ENCODE measurements at places on chromosomes 11 and 22. TPM values are rescaled to one million over a fixed set of nuclear protein-coding genes. Genes with fewer than 3 reads are reported as not detected.
A peak's percentile ranks its signal among the peaks of the same experiment; 100 is the strongest.

DNA sequence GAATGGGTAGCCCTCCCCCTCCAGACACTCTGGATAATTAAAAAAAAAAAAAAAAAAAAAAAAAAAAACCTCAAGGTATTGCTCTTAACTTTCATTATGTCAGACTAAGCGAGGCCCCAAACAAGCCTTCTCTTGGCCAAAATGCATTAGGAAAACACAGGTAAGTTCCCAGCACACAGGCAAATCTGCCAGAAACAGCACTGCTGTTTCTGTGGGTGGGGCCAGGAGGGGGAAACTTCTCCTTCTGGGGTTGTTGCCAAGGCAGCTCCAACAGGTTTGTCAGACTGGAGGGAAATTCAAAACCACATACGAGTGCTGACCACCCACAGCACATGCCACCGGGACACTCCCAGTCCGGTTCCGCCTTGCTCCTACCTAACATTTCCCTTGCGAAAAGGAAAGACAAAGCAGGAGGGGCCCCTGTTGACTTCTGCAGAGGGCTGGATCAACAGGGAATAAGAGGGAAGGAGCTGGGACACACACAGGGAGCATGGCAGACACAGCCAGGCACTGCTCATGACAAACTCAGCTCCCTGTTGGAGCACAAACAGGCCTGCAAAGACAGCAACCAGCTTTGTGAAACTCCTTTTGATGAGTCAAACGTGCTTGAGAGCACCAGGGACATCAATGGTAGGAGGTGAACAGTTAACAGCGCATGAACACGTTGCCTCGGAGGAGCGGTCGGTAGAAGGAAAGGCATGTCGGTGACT, 55.0 kb downstream of the MYH9 start:
- H3K27ac ChIP-seq, result peak overlapping the region; percentile 97
- H3K27me3 ChIP-seq, result no peaks in the 10 kb centered on the region
- H3K36me3 ChIP-seq, result peaks cover 10% of the 10 kb centered on the region
- H3K4me1 ChIP-seq, result peaks cover 100% of the 10 kb centered on the region

Gene SLC6A5
- total RNA-seq, result not detected

- H3K27me3 ChIP-seq, result no peaks in the 10 kb centered on the region
- H3K4me1 ChIP-seq, result peaks cover 8% of the 10 kb centered on the region
- H3K4me3 ChIP-seq, result no peak overlapping the region
- no peaks in the 10 kb centered on the region for H3K36me3 ChIP-seq
- DNase-seq, result no peak
Measured at GRCh38 chr11:372809-373715, 3.8 kb downstream of the B4GALNT4 start.

- no peaks in the 10 kb centered on the region for H3K36me3 ChIP-seq
- peak overlapping the region; percentile 88 for H3K27ac ChIP-seq
- H3K4me3 ChIP-seq, result peak overlapping the region; percentile 76
Measured at GRCh38 chr22:40043081-40043480, 48.3 kb downstream of the FAM83F start.

GRCh38 chr11:5071799-5072198, 2.4 kb downstream of the OR52E1 start:
- H3K4me3 ChIP-seq, result no peak overlapping the region
- DNase-seq, result no peak
- H3K36me3 ChIP-seq, result no peaks in the 10 kb centered on the region

DNA sequence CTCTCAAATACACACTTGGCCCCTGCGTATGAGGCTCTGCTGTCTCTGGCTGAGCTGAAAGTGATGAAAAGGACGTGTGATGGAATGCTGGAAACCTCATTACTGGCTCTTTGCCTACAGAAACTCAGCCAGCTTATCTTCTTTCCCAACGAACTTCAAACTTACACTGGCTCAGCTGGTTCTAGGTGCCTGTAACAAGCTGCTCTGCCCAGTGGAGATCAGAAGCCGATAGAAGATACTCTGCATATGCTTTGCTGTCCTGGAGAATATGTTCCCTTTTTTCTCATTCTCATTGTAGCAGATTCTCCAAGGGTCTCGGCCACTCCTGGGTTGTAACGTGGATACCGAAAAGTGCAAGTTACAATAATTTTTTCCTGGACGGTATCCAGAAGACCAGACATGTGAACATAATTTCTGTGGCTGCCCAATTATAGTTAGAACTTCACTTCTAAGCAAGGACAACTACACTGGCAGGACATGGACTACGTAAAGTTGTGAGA, 405.3 kb upstream of the CCDC90B start:
- H3K27ac ChIP-seq, result no peak overlapping the region
- H3K4me1 ChIP-seq, result peaks cover 27% of the 10 kb centered on the region
- H3K4me3 ChIP-seq, result no peak overlapping the region
- no peaks in the 10 kb centered on the region for H3K36me3 ChIP-seq
- no peaks in the 10 kb centered on the region for H3K27me3 ChIP-seq

Gene XRRA1
- 9.6 TPM for total RNA-seq

Gene MS4A12
- total RNA-seq, result not detected

Gene RNF169
- total RNA-seq, result 20.9 TPM

- H3K4me1 ChIP-seq, result peaks cover 22% of the 10 kb centered on the region
- no peak for DNase-seq
- H3K27me3 ChIP-seq, result no peaks in the 10 kb centered on the region
- no peak overlapping the region for H3K27ac ChIP-seq
Measured at GRCh38 chr22:17366830-17367229, 2.4 kb upstream of the CECR2 start.

DNA sequence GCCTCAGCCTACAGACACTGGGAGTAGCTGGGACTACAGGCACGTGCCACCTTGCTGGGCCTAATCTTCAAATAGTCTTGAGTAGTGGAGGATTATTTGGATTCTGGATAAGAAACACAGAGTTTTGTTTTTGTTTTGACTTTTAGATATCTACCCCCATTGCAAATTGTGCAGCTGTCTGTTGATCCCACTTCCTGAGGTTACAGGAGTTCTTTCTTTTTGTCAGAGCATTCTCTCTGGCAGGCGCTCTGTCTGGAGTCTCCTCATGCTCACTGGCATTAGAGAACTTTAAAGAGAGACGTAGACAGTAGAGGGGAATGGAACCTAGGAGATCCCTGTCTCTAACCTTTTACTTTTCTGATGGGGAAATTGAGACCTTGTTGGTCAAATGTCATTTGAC, 7.8 kb upstream of the ADAMTS8 start:
- no peak overlapping the region for H3K4me3 ChIP-seq
- no peaks in the 10 kb centered on the region for H3K27me3 ChIP-seq
- H3K27ac ChIP-seq, result no peak overlapping the region
- peaks cover 8% of the 10 kb centered on the region for H3K4me1 ChIP-seq
- no peak for DNase-seq

Gene SYT13
- total RNA-seq, result 1.2 TPM

GRCh38 chr11:119679346-119679745, 49.7 kb downstream of the NECTIN1 start:
- DNase-seq, result no peak
- H3K27me3 ChIP-seq, result no peaks in the 10 kb centered on the region
- H3K4me3 ChIP-seq, result no peak overlapping the region
- H3K36me3 ChIP-seq, result peaks cover 22% of the 10 kb centered on the region
- H3K4me1 ChIP-seq, result peaks cover 39% of the 10 kb centered on the region

DNA sequence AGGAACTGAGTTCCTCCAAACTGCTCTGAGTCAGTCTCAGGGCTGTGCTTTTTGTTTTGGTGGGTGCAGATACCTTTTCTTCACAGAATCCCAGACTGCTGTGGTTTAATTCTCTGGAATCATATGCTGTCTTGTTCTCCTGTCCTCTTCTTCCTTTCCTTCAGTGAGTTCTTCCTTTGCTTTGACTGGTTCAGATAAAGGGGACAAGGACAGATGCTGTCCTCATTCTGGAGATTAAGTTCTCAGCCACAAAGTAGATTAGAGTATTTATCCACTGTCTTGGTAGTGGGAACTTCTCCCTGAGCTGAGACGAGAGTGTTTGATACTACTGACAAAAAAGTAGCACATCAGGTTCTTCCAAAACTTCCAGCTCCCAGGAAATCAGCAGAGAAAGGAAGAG, 13.3 kb downstream of the ZDHHC5 start:
- DNase-seq, result no peak
- no peak overlapping the region for H3K4me3 ChIP-seq
- no peaks in the 10 kb centered on the region for H3K27me3 ChIP-seq
- H3K4me1 ChIP-seq, result peaks cover 53% of the 10 kb centered on the region
- H3K27ac ChIP-seq, result peak overlapping the region; percentile 1

DNA sequence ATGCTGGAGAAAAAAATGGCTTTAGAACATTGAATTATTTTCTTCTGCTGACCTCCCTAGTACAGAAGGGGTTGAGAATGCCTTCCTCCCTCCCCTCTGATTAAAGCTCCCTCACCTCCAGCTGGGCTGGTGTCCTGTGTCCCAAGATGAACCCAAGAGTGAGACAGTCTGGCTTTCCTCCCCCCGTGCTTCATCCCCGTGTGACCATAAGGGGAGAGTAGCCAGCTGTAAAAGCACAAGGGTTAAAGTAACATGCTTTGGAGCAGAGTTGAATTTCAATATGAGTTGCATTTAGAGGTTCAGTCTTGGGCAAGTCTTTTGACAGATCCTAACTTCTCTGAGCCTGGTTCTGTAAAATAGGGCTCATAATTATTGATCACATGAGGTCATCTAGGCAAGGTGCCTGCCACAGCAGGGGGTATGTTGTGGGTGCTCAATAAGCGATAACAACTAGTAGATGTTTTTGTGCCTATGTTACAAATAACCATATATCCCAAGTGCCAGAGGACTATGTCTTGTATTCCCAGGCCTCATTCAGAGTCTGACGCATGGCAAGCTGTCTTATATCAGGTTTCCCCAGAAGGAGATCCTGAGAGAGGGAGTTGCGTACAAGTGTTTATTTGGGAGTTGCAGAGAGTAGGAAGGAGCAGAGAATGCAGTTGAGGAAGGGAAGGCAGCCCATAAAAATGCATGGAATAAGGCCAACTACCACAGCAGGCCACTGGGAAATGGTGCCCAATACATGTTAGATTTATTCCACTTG, 4.1 kb downstream of the PRG2 start:
- DNase-seq, result no peak
- no peak overlapping the region for H3K4me3 ChIP-seq
- H3K36me3 ChIP-seq, result no peaks in the 10 kb centered on the region
- H3K4me1 ChIP-seq, result no peaks in the 10 kb centered on the region
- H3K27ac ChIP-seq, result no peak overlapping the region

GRCh38 chr11:86938900-86939880, 16.0 kb downstream of the FZD4 start:
- peaks cover 54% of the 10 kb centered on the region for H3K4me1 ChIP-seq
- no peaks in the 10 kb centered on the region for H3K36me3 ChIP-seq
- no peak overlapping the region for H3K4me3 ChIP-seq
- no peaks in the 10 kb centered on the region for H3K27me3 ChIP-seq
- DNase-seq, result no peak

DNA sequence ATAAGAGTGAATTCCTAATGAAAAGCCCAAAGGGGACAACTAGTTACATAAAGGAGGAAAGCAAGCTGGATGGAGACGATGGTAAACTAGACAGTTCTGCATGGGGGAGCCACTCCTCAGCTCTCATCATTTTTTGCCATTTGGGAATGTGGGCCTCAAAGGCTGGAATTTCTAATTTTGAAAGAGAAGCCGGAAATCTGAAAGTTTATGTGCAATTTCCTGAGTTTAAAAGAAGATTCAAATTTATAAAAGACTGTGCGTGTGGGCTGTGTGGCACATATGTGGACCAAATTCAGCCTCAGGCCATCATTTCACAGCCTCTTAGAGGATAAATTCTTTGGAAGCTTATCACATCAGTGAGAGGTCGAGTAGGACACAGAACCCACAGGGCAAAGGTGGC, 18.3 kb upstream of the CRY2 start:
- H3K27ac ChIP-seq, result no peak overlapping the region
- no peak for DNase-seq
- no peaks in the 10 kb centered on the region for H3K36me3 ChIP-seq
- H3K4me1 ChIP-seq, result no peaks in the 10 kb centered on the region

DNA sequence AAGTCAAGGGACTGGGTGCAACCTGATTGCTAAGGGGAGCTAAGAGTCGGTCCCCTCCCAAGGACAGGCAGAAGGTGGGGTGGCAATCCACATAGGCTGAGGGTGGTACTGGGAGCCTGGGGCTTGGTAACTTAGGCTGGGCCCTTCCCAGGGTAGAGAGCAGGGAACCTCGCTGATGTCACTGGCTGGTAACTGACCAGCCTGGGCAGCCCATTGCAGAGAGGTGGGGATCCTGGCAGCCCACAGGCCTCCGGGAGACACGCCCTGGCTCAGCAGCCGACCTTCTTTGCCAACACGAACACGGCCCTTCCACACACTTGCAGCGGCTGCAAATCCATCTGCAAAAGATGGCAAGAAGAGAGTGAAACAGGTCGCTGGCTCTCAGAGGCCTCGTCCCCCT, 25.4 kb downstream of the A4GALT start:
- H3K27ac ChIP-seq, result peak overlapping the region; percentile 63
- H3K36me3 ChIP-seq, result no peaks in the 10 kb centered on the region
- H3K27me3 ChIP-seq, result no peaks in the 10 kb centered on the region
- H3K4me3 ChIP-seq, result no peak overlapping the region
- no peak for DNase-seq

DNA sequence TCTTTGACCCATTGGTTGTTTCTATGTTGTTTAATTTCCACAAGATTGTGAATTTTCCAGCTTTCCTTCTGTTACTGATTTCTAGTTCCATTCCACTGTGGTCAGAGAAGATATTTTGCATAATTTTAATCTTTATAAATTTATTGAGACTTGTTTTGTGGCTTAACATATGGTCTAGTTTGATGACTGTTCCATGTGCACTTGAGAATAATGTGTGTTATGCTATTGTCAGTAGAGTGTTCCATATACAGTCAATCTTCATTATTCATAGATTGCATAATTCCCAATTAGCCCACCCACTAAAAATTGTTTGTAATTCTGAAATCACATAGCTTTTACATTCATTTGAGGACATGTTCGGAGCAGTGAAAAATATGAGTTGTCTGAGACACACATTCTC, 346.1 kb upstream of the DDI1 start:
- no peaks in the 10 kb centered on the region for H3K4me1 ChIP-seq
- no peaks in the 10 kb centered on the region for H3K36me3 ChIP-seq
- H3K4me3 ChIP-seq, result no peak overlapping the region
- no peaks in the 10 kb centered on the region for H3K27me3 ChIP-seq

Gene IL18
- total RNA-seq, result 48.6 TPM

- peak overlapping the region; percentile 84 for H3K27ac ChIP-seq
- no peak overlapping the region for H3K4me3 ChIP-seq
- no peaks in the 10 kb centered on the region for H3K27me3 ChIP-seq
- H3K36me3 ChIP-seq, result no peaks in the 10 kb centered on the region
Measured at GRCh38 chr11:120182372-120182771, 28.5 kb upstream of the OAF start.

Gene HORMAD2
- not detected for total RNA-seq

- peak overlapping the region; percentile 46 for H3K27ac ChIP-seq
- no peaks in the 10 kb centered on the region for H3K36me3 ChIP-seq
- H3K27me3 ChIP-seq, result no peaks in the 10 kb centered on the region
- DNase-seq, result no peak
- H3K4me1 ChIP-seq, result peaks cover 72% of the 10 kb centered on the region
Measured at GRCh38 chr22:36151006-36151595, 9.5 kb downstream of the APOL3 start.

Gene SLC7A4
- 0.98 TPM for total RNA-seq

- no peak for DNase-seq
Measured at GRCh38 chr11:24289301-24289700, 207.6 kb upstream of the LUZP2 start.

GRCh38 chr22:19918332-19919106, 23.1 kb upstream of the COMT start:
- no peaks in the 10 kb centered on the region for H3K4me1 ChIP-seq
- H3K27ac ChIP-seq, result no peak overlapping the region
- peaks cover 6% of the 10 kb centered on the region for H3K36me3 ChIP-seq
- no peak for DNase-seq
- H3K27me3 ChIP-seq, result no peaks in the 10 kb centered on the region

GRCh38 chr22:48197189-48197690, 1434.8 kb downstream of the TBC1D22A start:
- H3K27ac ChIP-seq, result no peak overlapping the region
- no peaks in the 10 kb centered on the region for H3K36me3 ChIP-seq
- DNase-seq, result peak; percentile 37
- H3K27me3 ChIP-seq, result no peaks in the 10 kb centered on the region
- H3K4me3 ChIP-seq, result no peak overlapping the region

Gene ALX4
- total RNA-seq, result not detected

Gene ACTN3
- total RNA-seq, result not detected
